CD14-positive monocyte (primary cell): ENCODE measurements at places on chromosomes 4 and X.
A peak's percentile ranks its signal among the peaks of the same experiment; 100 is the strongest.

DNA sequence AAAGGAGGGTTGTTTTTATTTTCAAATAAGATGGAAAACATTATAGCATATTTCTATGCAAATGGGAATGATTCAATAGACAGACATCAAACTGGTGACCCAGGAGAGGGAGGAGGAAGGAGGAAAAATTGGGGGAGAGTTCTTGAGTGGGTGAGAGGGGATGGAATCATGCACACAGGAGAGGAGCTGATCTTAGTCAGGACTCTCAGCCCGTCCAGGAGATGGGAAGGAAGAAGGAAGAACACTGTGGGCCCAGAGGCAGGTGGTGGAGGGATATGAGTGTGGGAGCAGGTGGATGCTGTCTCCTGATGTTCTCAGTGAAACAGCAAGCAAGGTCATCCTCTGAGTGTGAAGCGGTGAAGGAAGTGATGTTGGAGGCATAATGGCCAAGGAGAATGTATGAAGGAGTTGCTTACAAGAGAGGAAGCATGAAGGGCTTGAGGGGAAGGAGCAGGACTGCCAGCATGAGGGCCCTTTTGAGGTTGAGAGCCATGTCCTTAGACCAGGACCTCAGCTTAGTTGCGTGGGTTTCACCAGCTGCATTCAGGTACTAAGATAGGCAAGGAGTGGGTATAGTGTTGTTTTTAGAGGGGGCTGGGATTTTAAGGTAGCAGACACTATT is 161.7 kb upstream of the NAP1L5 start:
- peak; percentile 41 for DNase-seq

DNA sequence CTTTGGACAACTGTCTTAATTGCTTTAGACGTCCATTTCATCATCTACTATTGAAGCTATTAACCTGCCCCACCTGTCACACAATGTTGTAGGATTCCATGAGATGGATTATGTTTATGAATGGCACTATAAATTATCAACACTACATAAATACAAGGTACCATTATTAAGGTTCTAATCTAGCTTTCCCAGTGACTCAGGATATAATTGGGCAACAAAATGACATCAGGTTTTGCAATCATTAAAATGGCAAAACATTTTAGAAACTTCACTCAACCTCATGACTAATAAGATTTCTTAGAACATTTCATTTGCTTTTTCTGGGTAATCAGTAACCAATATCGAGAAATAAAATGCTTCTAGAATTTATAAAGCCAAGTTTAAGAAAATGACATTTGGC is 9.2 kb downstream of the HOPX start:
- DNase-seq = peak; percentile 57

- no peak for DNase-seq
These were observed 288.6 kb upstream of the NR3C2 start for GRCh38 chr4:148730766-148731165.

- no peak for DNase-seq
These were observed 30.3 kb downstream of the ARAP2 start for GRCh38 chr4:36213977-36214376.
